ENCODE measurements at places on chromosomes 1 and 21.

GRCh38 chr21:46674430-46675007 lies 39.0 kb downstream of the PRMT2 start:
- DNase-seq, result no peak

GRCh38 chr1:192010406-192010805 lies 147.9 kb upstream of the RGS18 start:
- DNase-seq, result no peak

GRCh38 chr1:10736634-10737586 lies 59.5 kb downstream of the CASZ1 start:
- DNase-seq, result no peak

DNA sequence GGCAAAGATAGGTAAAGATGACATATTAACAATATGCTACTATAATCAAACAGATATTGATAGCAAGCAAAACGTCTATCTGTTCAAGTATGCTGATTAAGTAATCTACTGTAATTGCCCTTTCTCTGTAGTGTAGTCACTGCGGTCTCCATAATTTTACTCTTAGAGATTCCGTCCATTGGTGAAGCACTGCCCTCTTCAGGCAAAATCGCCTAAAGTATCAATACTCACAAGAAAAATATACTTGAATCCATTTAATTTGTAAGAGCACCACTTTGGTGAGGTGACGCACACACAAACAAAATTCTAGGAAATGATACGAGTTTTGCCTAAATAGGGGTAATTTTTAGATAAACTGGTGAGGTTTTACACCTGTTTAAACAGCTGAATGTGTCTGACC lies 434.6 kb upstream of the CHRM3 start:
- no peak for DNase-seq

GRCh38 chr1:94418664-94419655 lies 771 bp downstream of the ABCD3 start:
- DNase-seq, result peak; percentile 53

Data from dermis microvascular lymphatic vessel endothelial cell (primary cell).